ENCODE measurements at places on chromosomes 5 and 9.

GRCh38 chr9:135989722-135990467 lies 28.7 kb upstream of the UBAC1 start:
- DNase-seq, result no peak

DNA sequence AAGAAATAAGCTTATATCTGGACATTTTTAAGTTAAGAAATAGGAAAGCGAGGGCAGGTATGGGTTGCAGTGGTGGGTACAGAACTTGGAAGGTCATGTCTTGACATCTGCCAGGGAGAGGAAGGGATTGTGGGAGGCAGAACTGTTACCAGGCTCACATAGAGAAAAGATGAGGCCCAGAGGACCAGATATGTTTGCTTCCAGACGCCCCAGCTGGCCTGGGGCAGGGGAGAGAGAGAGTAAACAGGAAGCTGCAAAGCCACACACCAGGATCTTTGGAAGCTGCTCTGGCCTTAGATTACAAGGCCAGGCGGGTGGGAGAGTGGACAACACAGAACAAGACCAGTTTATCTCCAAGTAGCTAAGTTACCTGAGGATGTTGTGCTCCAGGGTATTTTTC lies 71.2 kb downstream of the MARCHF11 start:
- DNase-seq, result no peak

GRCh38 chr5:125148076-125148475 lies 401.6 kb upstream of the ZNF608 start:
- DNase-seq, result no peak

DNA sequence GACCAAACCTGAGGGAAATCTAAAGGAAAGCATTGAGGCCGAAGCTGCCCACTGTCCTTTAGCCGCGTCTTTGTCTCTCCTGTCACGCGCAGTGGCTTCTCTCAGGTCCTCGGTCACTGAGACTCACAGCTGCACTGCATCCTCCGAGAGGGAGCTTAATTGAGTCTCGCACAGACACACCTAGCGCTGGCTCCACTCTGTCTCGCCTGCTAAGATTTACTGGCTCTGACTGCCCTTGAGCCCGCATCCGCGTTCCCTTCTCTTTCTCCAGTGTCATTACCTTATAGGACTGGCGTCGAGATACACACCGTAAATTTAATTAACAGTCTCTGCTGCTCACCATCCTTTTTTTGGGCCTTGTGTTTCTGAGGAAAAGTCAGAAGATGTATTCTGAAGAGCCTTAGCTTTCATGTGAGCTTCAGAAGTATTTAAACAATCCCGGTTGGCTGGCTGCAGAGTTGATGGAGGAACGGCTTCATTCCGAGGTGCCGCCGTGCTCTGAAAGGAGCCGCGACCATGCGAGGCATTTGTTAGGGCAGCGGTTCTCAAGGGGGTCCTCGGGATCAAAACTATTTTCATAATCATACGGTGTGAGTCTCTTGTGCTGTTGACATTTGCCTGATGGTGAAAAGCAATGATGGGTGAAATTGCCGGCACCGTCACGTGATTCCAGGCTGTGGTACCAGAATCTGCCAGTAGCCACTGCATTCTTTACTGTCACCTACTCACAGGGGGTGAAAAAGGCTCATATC lies 58.3 kb downstream of the GPR107 start:
- no peak for DNase-seq

DNA sequence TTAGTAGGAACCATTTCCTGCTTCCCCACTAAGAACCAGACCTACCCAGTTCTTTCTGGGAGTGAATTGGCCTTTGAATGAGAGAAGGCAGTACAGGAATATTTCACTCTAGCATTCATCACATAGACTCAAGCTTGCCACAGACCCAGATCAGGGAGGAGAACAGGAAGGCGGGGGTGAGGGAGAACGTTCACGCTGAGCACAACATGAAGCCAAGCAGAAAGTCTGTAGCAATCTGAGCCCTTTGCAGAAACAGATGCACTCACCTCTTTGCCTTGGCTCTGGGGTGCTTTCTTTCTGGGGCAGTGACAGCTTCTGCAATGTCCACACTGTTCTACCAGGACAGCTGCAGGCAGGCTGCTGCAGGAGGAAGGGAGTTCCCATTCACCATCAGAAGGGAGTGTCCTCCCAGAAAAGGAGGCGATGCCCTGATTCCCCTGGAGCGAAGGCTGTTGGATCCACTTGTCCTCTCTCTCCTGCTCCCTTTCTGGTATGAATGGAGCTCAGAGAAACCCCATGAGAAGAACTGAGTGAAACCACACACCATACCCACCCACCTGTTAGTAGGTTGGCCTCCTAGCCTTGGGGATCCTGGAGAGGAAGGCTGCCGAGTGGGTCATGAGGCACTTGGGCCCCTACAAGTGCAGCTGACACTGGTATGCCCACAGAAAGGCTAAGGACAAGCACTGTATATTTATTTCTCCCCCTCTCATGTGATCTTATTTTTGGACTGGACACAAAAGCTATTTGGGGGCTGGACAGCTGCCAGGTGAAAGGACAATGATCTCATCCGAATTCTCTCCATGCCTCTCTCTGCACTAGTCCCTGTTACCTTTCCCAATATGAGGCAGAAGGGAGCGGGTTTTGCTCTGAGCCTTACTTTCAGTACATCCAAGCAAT lies 11.7 kb upstream of the FGF1 start:
- DNase-seq, result no peak

DNA sequence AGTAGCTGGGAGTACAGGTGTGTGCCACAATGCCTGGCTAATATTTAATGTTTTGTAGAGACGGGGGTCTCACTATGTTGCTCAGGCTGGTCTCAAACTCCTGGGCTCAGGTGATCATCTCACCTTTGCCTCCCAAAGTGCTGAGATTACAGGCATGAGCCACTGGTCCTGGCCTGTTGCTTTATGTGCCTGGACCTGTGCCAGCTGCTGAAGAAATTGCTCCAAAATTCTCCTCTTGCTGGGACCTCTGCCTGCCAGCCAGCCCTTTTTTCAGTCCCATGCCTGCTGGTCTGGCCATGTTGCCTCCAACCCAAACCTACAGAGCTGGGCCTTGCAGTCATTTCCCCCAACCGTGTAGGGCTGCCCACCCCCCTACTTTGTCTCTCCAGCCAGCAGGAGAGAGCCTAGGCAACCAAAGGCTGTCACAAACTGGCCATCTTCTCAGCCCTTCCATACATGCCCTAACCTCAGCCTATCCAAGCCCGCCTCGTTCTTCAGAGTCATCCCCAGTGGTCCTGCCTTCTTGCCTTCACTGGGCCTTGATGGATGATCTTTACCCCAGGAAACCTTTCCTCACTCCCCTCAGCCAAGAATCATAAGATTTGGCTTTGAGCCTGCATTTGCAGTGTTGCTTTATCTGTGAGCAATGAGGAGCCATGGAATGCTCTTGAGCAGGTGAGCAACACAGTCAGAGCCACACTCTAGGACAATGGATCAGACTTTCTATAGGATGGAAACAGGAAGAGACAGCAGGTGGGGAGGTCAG lies 27.4 kb upstream of the SYNPO start:
- no peak for DNase-seq

- no peak for DNase-seq
Measured at GRCh38 chr9:81082221-81082620, 607.1 kb downstream of the TLE1 start.

- DNase-seq, result no peak
Measured at GRCh38 chr9:69420611-69421270, 95.7 kb downstream of the ENTREP1 start.

DNA sequence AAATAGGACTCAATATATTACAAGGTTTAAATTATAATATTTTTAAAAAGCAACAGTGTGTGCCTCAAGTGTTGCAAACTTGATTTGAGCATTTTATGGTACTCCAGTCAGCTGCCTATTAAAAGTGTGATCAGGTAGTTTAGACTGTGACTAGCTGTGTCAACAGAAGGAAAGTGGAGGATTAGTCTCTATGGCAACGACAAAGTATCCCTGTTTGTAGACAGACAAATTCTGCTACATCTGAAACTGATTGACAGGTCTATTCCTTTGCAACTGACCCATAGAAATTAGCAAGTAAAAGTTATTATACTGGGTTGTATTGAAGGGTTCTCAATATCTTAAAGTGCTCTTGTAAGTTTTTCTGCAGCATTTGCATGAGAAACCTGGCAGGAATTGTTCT lies 249.8 kb upstream of the ARRDC3 start:
- DNase-seq, result no peak

GRCh38 chr5:148416921-148417320 lies 33.2 kb downstream of the FBXO38 start:
- DNase-seq, result no peak

GRCh38 chr5:173498286-173498685 lies 118.2 kb downstream of the BOD1 start:
- DNase-seq, result no peak

DNA sequence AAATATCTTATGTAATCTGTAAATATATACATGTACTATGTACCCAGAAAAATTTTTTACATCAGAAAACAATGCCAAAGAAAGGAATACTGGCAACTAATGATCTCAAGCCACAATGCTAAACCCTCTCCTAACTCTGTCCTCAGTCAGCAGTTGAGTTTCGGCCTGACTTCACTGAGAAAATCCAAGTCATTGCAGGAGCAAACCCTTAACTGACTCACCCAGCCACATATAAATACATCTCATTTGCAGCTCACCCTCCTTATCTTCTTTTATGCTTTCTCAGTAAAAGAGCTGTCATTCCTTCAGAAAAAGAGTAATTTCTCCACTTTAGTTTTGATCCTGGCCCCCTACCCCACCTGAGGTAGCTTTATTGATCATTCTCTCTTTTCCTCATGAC lies 46.1 kb upstream of the TMED7 start:
- DNase-seq, result no peak

DNA sequence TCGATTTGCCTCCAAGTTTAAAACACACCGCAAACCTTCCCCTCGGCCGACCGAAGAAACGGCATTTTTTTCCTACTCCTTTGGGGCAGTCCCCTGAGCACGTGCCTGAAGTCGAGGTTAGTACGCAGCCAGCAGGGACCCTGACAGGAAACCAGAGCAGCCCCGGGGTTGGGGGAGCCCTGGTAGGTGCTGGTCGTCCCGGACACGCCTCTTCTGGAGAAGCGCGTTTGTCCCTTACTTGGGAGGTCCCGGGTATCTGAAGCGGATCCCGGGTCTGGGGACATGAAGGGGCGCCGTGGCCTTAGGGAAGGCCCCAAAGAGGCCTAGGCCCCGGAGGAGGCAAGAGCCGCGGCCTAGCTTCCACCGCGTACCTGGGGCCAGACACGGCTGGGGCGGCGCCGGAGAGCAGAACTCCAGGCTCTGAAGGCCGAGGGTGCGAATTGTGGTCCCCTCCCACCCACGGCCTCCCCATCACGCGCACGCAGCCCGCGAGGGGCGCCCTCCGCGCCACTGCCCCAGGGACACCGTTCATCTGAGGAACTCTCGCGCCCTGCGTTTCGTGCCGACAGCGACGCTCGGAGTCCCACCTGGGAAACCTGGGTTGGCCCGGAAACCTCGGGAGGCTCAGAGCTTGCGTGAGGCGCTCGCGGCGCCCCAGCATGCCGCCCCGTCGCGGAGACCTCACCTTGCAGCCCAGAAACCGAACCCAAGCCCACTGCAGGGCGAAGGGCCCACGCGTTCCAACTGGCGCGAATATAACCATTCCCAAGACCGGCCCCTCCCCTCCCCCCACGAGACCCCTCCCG lies 10.4 kb downstream of the OTP start:
- DNase-seq, result no peak

GRCh38 chr5:16612007-16612406 lies 4.8 kb downstream of the RETREG1 start:
- no peak for DNase-seq

GRCh38 chr5:157610990-157611389 lies 35.4 kb upstream of the ADAM19 start:
- no peak for DNase-seq

DNA sequence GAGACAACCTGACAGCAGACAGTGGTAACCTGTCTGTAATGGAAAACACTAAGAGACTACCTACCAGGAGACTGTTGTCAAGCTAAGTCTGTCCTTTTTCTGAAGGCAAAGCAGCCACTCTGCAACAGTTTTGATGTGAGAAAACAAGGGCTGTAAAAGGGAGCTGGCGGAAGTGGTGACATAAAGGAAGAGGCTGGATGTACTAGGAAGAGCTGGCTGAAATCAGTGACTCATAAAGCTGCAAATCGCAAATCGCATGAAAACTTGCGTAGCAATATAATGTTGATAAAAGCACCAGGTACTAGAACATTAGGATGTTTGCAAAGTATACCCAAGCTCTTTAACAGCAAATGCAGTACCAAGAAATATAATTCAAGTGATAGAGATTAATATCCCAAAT lies 1.4 kb downstream of the NSUN2 start:
- no peak for DNase-seq

DNA sequence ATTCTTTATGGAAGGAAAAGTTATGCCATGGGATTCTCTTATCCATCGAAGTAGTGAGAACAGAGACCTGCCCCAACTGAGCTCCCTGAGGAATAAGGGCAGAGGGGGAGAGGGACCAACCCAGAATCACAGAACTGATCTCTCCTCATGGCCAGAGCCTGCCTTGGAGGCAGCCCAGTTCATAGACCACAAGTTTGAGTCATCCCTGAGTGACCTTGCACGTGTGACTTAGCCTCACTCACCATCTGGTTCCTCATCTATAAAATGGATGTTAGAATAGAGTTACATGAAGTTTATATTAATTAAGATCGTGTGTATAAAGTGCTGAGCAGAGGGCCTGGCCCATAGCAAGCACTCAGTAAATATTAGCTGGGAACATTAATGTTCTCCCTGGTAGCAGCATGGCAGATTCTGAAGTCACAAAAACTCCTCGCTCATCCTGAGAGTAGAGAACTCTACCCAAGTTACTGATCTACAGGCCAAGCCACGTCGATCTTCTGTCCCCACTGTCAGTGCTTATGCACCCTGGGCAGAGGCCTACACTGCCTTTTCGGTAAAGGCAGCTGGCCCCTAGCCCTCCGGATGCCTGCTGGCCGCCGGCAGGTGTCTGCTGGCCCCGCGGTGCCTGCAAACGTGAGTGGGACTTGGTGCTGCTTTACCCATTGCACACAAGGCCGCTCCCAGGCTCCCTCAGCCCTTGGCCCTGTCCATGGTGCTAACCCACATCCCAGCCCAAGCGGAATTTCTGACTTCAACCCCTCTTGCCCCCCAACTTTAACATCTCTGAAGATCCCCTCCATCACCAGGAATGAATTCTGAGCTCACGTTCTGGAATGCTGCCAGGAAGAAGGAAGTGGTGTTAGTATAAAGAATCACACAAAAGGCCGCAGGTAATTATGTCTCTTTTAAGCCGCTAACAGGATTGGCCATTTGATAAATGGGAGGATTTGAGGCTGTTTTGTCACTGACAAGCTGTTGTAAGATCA lies 61.1 kb upstream of the ARAP3 start:
- no peak for DNase-seq
